ENCODE measurements at places on chromosomes 4 and X.

GRCh38 chr4:90209922-90210321, 82.7 kb downstream of the CCSER1 start:
- no peak for DNase-seq

DNA sequence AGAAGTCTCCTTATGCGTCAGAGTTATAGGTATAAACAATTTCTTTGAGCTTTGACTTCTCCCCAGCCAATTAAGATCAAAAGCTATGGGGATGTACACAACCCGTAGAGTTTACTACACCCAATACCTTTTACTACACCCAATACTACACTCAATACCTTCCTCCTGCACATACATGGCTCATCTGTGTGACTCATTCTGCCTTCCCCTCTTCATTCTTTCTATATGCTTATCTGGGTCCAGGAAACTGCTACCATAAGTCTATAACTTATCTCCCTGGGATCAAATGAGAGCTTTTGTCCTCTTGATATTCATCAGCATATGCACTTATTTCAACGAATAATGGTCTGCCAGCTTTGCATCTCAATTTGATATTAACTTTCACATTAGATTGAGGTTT, 28.2 kb downstream of the ANKRD50 start:
- no peak for DNase-seq

- no peak for DNase-seq
Measured at GRCh38 chr4:123748806-123749205, 352.2 kb downstream of the SPRY1 start.

GRCh38 chr4:122796801-122797404, 29.7 kb upstream of the FGF2 start:
- no peak for DNase-seq

- DNase-seq: no peak
Measured at GRCh38 chr4:24973404-24973746, 57.4 kb downstream of the LGI2 start.

DNA sequence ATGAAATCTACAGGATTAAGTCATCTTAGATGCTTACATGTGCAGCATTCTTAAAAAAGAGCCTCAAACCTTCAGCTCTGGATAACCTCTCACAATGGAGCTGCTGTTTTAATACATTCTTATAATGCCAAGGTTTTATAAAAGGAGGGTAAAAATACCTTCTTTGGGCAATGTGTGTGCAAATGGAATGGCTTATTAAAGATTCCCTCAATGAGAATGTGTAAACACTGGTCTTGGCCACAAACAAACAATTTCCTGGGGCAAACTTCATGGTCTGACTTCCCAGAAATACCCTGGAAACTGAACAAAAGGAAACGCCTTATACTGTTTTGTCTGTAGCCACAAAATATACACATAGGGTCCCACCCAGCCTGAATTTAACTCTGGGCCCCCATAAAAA, 148.6 kb upstream of the INTU start:
- no peak for DNase-seq

DNA sequence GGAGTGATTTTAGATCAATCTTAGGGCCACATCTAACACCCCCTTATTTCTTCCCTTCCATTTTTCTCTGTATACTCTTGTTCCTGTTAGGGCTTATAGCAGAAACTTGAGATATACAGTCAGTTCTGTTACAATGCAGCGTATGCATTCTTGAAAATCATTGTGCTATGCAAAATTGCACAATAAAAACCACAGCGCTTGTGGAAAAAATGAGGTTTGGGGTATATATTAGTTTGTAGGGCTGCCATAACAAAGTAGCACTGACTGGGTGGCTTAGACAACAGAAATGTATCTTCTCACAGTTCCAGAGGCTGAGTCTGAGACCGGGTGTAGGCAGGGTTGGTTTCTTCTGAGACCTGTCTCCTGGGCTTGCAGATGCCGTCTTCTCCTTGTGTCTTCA, 59.0 kb downstream of the WWC2 start:
- DNase-seq: no peak
